ENCODE measurements at places on chromosomes 5 and 9. TPM values are rescaled to one million over a fixed set of nuclear protein-coding genes. Genes with fewer than 3 reads are reported as not detected.

Gene MAMDC4
- polyA plus RNA-seq = not detected

Gene PLPP7
- 1.2 TPM for polyA plus RNA-seq

Gene PLGRKT
- polyA plus RNA-seq = 59.6 TPM

Gene MSX2
- not detected for polyA plus RNA-seq

Gene HEMGN
- 1.8 TPM for polyA plus RNA-seq

Gene TAS2R1
- polyA plus RNA-seq = not detected

Gene ZNF366
- polyA plus RNA-seq = not detected

Gene CRHBP
- polyA plus RNA-seq = not detected

Gene FBXW11
- polyA plus RNA-seq = 13.6 TPM

Gene SLC6A3
- not detected for polyA plus RNA-seq

Gene RGS7BP
- polyA plus RNA-seq = not detected

Gene TMEM38B
- 17.9 TPM for polyA plus RNA-seq

Gene CFAP90
- not detected for polyA plus RNA-seq

Gene PANK3
- 7.1 TPM for polyA plus RNA-seq

Gene SPINK7
- polyA plus RNA-seq = not detected

Gene TMEM174
- not detected for polyA plus RNA-seq

Gene HAND1
- polyA plus RNA-seq = not detected

Gene ASPN
- not detected for polyA plus RNA-seq

Gene FAM221B
- polyA plus RNA-seq = not detected

Gene FOXD4L4
- polyA plus RNA-seq = not detected

Gene AFAP1L1
- 0.28 TPM for polyA plus RNA-seq

Gene SEMA5A
- 0.02 TPM for polyA plus RNA-seq

Gene ZSWIM6
- polyA plus RNA-seq = 0.40 TPM

Gene WNT8A
- polyA plus RNA-seq = not detected

Gene SLC4A9
- polyA plus RNA-seq = not detected

Gene FCN1
- polyA plus RNA-seq = 8.9 TPM

Gene PCDHGB7
- 0.13 TPM for polyA plus RNA-seq

Gene SLC25A46
- polyA plus RNA-seq = 52.2 TPM

Gene SAXO1
- not detected for polyA plus RNA-seq

Gene KCNN2
- not detected for polyA plus RNA-seq

Gene SLC34A3
- polyA plus RNA-seq = not detected

Gene ACTBL2
- polyA plus RNA-seq = not detected

Gene UAP1L1
- 1.3 TPM for polyA plus RNA-seq

Gene OLFML2A
- not detected for polyA plus RNA-seq

Measured in immature natural killer cell (primary cell).